Stimulated activated CD8-positive, alpha-beta memory T cell treated with anti-CD3 and anti-CD28 coated beads, Interleukin-2, amount 100 ng/mL, for 1 hour (primary cell): ENCODE measurements at places on chromosomes 16 and 17.

DNA sequence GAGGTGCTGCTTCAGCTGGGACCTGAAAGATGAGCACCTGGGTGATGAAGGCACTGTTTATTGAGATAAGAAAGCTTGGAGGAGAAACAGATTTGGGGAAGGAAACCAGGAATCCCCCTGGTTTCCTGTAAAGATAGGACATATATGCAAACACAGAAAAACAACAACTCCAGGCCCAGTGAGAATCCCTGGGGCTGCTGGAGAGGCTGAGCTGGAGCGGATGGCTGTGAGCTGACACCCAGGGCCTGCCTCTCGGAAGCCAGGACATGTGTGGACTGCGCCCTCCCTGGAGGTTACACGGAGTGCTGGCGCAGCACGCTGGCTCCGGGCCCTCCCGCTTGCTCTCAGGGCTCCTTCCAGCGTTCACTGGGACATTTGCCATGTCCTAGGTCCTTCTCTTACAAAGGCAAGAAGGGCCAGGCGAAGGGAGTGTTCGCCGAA, 57.5 kb downstream of the CYB5B start:
- DNase-seq = no peak

- DNase-seq = no peak
Observed at GRCh38 chr17:66834919-66835454, at the start of gene CACNG5. CACNG5 (plus strand) TSS chr17:66835117; CDS start chr17:66877333, 42,216 bp downstream.

GRCh38 chr17:2847381-2848333, 51.4 kb downstream of the RAP1GAP2 start:
- no peak for DNase-seq

DNA sequence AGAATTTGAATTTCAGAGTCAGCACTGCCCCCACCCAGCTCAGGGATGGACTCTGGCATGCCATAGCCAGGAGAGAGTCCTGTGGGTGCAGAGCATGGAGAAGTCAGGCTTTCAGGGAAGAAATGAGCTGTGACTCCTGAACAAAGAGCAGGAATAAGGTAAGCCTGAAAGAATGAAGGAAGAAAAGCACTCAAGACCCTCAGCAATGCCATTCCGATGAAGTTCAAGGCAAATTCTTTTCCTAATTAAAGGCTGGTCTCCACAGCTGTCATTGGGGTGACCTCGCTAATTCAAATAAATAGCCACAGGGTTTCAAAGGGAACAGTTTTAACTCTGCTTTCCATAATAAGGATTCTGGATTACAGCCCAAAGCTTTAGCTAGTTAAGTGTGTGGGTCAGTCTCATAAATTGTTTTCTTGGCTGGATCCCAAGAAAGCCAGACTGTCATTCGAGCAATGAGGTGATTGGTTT, 31.7 kb downstream of the TOM1L2 start:
- DNase-seq = no peak

DNA sequence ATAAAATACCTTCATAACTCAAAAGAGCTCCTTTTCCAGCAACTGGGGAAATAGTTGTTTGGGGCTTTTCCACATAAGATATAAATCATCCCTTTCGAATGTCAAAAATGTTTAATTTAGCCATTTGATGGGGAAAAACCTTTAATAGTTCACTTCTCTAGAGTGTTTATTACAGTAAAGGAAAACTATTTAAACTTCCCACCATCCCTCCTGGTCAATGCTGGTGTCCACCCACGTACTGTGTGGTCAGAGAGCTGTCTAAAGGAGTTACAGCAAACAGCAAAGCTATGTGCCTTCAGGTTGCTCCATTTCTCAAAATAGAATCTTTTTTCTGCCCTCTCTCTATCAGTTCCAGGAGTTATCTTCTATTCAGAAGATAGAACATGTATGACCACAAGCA, 33.5 kb downstream of the KANSL1 start:
- DNase-seq = no peak

- DNase-seq = no peak
Observed at GRCh38 chr16:76899767-76900166, 291.2 kb upstream of the MON1B start.

- DNase-seq = no peak
Observed at GRCh38 chr17:74604761-74605160, 12.7 kb upstream of the CD300LD start.

GRCh38 chr17:46115699-46116098, 77.5 kb downstream of the KANSL1 start:
- no peak for DNase-seq

GRCh38 chr17:17719199-17719940, 38.1 kb downstream of the RAI1 start:
- DNase-seq = no peak

DNA sequence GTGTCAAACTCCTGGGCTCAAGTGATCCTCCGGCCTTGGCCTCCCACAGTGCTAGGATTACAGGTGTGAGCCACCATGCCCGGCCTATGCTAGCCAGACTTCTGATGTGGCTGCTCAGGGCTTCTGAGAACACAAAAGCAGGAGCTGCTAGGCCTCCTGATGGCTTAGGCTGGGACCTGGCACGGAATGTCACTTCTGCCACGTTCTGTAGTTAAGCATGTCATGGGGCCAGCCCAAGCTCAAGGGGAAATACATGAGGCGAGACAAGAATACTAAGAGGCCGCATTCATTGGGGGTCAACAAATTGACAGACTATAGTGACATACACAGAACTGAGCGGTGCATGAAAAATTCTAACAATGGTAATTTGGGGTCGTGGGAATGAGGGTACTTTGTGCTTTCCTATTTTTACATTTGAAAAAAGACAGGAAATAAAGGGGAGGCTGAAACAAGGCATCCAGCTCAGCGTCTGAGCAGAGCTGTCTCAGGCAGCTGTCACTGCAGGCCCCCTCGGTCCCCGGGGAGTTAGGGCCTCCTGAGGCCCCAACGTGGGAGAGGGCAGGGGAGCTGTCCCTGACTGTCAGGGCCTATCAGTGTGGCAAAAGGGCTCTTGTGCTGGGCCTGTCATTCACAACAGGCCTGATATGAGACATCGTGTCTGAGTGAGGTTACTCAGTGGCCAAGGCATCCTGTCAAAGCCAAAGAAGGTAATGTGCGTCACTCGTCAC, 26.4 kb downstream of the CFAP20 start:
- DNase-seq = no peak

GRCh38 chr17:45332505-45332904, 15.7 kb upstream of the MAP3K14 start:
- DNase-seq = no peak

GRCh38 chr17:38710985-38711384, 5.9 kb downstream of the MLLT6 start:
- no peak for DNase-seq

DNA sequence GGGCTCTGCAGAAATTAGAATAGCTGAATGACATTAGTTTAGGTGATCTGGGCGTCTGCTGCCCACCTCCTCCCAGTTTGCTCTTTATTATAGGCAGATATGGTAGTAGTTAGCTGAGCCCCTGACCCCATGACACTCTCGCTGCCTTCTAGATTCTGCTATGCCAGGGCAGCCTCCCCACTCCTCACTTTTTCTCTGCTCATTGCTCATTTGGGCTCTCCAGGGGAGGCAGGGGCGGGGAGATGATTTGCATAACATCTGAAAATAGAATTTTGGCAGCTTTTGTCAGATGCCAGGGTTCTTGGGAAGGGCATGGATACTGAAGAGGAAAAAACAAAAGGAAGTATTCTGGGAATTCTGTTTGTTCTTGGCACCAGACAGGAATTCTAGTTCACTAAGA, 78.0 kb upstream of the GAS7 start:
- no peak for DNase-seq

- DNase-seq = no peak
Observed at GRCh38 chr17:17929655-17930380, 42.4 kb downstream of the TOM1L2 start.

DNA sequence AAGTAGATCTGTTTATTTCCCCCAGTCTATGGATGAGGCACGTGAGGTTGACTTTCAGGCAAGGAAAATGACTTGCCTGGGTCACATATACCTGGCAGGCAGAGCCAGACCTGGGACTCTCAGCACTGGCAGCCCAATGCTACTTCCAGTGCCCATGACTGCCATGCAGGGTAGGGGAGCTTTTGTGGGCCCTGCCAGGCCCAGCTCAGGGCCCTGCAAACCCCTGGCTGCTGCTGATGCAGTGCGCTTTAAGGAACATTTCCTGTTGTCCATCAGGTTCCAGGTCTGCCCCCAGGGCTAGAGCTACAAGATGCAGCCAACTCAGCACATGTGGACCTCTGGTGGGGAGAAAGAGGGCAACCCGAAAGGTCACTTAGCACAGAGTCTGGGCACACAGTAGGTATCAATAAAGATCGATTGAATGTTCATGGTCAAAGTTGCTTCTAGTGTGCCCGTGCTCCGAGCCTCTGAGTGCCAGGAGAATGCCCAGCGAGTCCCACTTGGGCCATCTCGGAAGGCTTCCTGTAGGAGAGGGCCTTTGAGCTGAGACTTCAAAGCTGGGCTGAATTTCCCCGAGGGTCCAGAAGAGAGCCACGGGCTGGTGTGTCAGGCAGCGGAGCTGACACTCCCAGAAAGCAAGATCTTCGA, 513 bp upstream of the TBX21 start:
- no peak for DNase-seq

GRCh38 chr16:12311309-12311708, 334.8 kb downstream of the SNX29 start:
- DNase-seq = no peak

DNA sequence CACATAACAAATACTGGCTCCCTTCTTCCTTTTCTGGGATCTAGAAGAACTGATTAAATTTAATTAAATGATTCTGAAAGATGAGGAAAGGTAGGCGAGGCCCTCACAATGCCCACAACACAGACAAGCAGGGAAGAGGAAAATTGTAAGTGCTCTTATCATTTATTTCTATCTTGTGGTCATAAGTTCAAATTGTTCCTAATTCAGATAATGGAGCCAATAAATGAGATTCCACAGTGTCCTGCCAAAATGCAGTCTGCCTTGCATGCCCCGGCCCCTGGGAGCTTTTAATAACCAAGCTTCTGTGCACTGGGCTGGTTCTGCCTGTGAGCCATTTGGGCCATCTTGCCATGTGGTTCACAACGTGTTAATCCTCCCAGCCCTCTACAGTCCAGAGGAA, 97.0 kb downstream of the CMC2 start:
- DNase-seq = no peak

- peak; percentile 23 for DNase-seq
Observed at GRCh38 chr17:16987830-16988601, 16.1 kb upstream of the TNFRSF13B start.

GRCh38 chr16:12132290-12132689, 155.8 kb downstream of the SNX29 start:
- no peak for DNase-seq

DNA sequence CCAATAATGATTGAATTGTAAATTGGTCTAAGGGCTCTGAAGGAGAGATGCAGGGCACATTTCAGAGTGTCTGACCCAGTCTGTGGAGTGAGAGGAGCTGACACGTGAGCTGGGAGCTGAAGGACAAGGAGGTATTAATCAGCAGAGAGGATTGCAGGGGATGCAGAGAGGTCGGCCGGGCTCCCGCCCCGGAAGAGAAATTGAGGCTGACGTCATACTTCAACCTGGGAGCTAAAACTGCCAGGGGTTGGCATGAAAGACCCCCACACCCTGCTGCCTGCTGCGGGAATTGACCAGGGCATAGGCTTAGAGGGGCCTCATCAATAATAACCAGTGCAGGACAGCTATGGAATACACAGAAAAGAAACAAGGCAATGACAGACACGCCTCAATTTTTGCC, 53.6 kb upstream of the CLEC19A start:
- DNase-seq = no peak

GRCh38 chr16:74748616-74749026, 26.0 kb downstream of the FA2H start:
- no peak for DNase-seq

DNA sequence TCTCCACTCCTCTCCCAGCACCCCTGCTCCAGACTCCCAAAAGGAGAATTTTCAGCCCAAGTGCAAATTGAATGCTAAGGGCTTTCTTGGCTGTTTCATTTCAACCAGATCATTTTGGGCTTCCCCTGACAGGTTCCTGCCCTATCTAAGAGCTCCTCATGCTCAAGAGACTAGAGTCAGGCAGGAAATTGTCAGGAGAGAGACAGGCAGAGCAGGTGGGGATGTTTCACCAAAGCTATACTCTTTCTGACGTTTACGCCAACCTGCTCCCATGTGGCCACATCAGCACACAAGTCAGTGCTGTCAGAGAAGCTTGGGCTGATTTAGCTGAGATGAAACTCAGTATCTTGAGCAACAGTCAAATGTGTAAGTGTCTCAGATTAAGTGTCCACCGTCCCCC, 31.4 kb downstream of the HIC1 start:
- DNase-seq = no peak

- no peak for DNase-seq
Observed at GRCh38 chr17:17511881-17512858, 16.0 kb upstream of the RASD1 start.

DNA sequence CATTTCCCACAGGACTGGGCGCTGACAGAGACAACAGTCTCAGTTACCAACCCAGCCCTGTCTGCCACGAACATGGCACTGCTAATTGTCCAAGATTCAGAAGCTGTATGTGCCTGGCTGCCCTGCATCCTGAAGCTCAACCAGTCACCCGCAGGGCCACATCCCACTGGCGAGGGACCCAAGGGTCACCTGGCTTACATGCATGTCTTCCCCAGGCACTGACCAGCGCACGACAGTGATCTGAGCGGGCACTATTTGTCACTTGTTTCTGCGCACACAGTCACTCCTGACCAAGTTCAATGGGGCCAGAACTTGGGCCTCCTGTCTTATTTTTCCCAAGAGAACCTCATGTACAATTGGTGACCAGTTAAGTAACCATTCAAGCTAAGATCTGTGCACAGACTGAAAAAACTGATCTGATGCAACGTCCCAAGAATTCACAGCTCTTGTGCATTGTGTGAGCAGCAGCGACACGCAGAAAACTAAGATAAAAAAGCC, 13.1 kb downstream of the USP7 start:
- no peak for DNase-seq

DNA sequence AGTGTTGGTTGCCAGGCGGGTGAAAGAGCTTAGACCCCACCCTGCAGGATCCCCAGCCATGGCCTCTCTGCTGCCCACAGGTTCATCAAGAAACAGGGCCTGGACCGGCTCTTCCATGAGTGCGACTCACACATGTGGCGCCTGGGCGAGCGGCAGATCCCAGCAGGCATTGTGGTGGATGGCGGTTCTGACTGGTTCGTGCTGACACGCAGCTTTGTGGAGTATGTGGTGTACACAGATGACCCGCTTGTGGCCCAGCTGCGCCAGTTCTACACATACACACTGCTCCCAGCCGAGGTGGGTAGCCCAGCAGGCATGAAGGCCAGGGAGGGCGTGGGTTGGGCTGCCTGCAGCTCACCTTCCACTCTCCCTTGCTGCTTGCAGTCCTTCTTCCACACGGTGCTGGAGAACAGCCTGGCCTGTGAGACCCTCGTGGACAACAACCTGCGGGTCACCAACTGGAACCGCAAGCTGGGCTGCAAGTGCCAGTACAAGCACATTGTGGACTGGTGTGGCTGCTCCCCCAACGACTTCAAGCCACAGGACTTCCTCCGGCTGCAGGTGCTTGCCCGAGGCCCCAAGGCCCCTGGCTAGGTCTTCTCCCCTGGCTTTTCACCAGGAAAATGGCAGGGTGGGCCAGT, 9.9 kb downstream of the XYLT2 start:
- no peak for DNase-seq

- no peak for DNase-seq
Observed at GRCh38 chr16:74071996-74072535, 224.5 kb upstream of the PSMD7 start.
